SK-N-SH (cell line): ENCODE measurements at places on chromosomes 11 and 22. TPM values are rescaled to one million over a fixed set of nuclear protein-coding genes. Genes with fewer than 3 reads are reported as not detected.
A peak's percentile ranks its signal among the peaks of the same experiment; 100 is the strongest.

DNA sequence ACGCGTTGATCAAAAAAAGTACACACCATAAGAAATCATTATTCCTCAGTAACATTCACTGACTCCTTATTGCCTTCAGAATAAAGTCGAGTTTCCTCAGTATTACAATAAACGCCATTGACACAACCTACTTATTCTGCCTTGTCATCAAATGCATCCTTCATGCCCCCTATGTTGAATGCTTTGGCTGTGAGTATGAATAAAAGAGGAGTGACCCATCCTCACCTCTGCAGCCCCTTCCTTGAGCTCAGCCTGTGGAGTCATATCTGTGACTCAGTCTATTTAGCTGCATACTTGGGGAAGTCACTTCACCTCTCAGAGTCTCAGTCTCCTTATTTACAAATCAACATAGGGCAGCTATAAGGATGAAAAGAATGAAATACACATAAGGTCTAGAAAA is 65.1 kb downstream of the USP35 start:
- H3K36me3 ChIP-seq = peaks cover 11% of the 10 kb centered on the region
- peaks cover 15% of the 10 kb centered on the region; the same call in 1 of the 2 replicates for H3K4me1 ChIP-seq
- no peak for DNase-seq
- H3K4me3 ChIP-seq = no peak overlapping the region
- H3K27ac ChIP-seq = no peak overlapping the region

DNA sequence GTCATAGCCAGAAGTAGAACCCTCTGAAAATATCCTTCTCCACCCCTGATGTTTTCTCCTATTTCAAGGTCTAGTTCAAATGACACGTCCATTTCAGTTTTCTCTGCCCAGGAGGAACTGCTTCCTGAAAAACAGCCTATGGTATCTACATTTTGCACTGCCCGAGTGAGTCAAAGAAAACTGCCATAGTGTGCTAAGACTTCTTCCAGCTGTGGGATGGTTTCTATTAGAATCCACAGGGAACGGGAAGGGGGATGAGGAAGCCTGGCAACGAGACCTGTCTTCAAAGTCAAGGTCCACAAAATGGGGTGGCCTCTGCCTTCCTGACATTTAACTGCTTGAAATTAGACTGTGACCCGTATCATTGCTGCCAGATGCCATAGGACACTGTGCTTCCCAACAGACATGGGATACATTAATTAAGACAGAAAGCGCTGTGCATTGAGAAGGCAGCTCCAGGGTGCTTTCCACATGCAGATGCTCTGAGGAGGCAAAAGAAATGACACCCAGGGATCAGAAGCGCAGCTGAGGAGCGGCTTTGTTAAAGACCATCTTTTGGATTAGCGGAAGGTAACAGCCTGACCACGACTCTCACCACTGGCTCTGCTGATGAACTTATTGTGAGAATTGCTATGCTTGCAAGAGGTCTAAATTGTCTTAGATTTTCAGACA is 39.4 kb upstream of the NUP50 start:
- no peaks in the 10 kb centered on the region for H3K27me3 ChIP-seq
- no peak for DNase-seq

- no peak overlapping the region for H3K27ac ChIP-seq
- H3K27me3 ChIP-seq = no peaks in the 10 kb centered on the region
- DNase-seq = no peak
- no peak overlapping the region for H3K4me3 ChIP-seq
Observed at GRCh38 chr11:74004759-74005615, 3.9 kb downstream of the UCP3 start.

- no peak overlapping the region for H3K4me3 ChIP-seq
- no peak overlapping the region for H3K27ac ChIP-seq
- peaks cover 25% of the 10 kb centered on the region; the same call in 1 of the 2 replicates for H3K4me1 ChIP-seq
- H3K36me3 ChIP-seq = no peaks in the 10 kb centered on the region
- no peaks in the 10 kb centered on the region for H3K27me3 ChIP-seq
- no peak for DNase-seq
Observed at GRCh38 chr11:134047586-134047999, 21.3 kb upstream of the JAM3 start.

DNA sequence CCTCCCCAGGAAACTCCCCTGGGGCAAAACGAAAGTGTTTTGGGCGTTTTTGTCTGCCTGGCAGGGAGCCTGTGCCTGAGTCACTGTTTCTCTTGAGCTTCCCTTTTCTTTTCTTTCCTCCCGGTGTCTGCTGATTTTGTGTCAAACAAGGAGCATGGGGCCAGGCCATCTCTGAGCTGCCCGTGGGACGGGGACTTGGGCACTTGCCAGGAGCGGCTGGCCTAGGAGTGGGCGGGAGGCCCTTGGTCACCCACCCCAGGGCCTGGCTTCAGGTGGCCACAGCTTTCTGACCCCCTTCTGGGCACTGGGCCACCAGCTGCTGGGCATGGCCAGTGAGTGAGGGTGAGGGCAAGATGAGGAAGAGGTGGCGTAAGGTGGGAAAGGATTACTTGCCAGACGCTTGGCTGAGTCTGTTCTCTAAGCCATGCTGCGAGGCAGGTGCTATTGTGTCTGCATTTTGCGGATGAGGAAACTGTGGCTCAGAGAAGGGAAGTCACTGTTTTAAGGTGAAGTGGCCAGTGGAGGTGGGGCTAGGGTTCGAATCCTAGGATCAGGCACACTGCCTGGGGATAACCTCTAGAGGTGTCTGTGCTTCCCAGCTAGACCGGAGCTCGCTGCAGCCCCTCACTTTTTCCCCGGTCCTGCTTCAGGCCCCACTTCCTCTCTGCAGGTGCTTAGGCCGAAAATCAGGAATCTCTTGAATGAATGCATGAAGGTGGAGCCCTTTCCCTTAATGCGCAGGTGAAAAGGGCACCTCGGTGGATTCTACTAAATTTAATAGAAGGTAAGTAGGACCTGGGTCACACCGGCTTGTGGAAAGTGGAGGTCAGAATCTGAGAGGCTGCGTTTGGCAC is 7.8 kb upstream of the NFAM1 start:
- H3K36me3 ChIP-seq = no peaks in the 10 kb centered on the region
- H3K27me3 ChIP-seq = no peaks in the 10 kb centered on the region
- H3K27ac ChIP-seq = no peak overlapping the region
- H3K4me3 ChIP-seq = no peak overlapping the region
- no peak for DNase-seq

DNA sequence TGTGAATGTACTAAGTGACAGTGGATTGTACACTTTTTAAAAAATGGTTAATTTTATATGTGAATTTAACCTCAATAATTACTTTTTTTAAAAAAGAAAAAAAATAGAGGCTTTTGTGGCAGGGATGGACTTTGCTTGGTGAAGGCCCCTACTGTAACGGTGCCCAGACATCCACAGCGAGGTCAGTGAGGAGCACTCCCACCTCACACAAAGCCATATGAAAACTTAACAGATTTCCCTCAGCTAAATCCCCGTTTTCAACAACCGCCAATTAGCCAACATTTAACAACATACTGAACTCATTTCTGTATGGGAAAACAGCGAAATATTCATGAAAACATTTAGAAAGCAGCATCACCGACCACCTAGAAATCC is 642 bp upstream of the C11orf58 start:
- H3K4me1 ChIP-seq = peaks cover 8% of the 10 kb centered on the region
- peak; percentile 47 for DNase-seq
- peak overlapping the region; percentile 77 for H3K4me3 ChIP-seq
- peaks cover 15% of the 10 kb centered on the region for H3K36me3 ChIP-seq

- no peak overlapping the region for H3K27ac ChIP-seq
- H3K4me3 ChIP-seq = no peak overlapping the region
- H3K27me3 ChIP-seq = no peaks in the 10 kb centered on the region
- DNase-seq = no peak
- peaks cover 2% of the 10 kb centered on the region for H3K4me1 ChIP-seq
Observed at GRCh38 chr11:67163006-67163405, 43.9 kb downstream of the KDM2A start.

DNA sequence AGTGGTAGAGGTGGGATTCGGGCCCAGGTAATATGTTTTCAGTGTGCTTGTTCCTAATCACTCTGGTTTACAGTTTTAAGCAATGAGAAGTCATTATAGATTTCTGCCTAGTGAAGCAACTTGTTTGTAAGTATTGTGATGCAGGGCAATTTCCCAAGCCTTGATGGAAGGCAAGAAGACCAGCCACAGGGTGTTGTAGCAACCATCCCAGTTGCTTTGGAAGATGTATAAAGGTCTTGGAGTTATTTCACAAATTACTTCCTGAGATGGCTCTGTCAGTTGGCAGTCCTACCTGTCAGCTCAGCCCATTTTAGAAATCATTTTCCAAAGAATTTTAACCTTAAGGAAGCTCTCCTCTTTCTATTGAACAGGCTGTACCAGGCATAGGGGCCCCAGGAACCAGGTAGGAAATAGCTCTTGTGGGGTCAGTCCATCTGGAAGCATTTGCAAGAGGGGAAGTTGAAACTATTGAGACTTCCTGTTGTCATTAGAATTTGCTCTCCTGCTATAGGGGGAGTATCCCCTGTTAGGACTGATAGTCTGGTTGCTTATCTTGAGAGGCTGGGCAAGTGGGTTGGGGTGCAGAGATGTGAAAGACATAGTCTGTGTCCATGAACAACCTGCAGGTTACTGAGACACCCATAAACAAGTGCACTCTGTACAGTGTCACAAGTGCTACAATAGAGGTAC is 47.9 kb downstream of the STIM1 start:
- H3K36me3 ChIP-seq = no peaks in the 10 kb centered on the region
- H3K4me1 ChIP-seq = peaks cover 12% of the 10 kb centered on the region; the same call in 1 of the 2 replicates
- no peaks in the 10 kb centered on the region for H3K27me3 ChIP-seq
- H3K4me3 ChIP-seq = no peak overlapping the region
- H3K27ac ChIP-seq = no peak overlapping the region

DNA sequence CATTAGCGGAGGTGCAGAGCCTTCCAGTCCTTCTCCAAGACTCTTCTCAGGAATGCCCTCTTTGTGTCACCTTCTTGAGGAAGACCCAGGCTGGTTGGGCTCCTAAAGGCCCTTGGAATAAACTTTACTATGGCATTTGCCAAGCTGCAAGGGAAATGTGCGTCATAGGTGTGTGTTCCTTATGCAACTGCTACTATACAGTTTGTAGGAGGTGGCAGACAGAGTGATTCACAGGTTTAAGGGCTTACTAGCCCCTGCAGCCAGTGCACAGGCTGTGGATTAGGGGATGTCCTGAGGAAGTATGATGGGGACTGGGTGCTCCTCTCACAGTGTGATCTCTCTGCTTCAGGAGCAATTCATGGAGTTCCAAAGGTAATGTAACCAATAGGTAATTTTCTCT is 74.6 kb downstream of the TENM4 start:
- no peaks in the 10 kb centered on the region for H3K36me3 ChIP-seq
- DNase-seq = no peak
- H3K4me1 ChIP-seq = no peaks in the 10 kb centered on the region
- H3K27ac ChIP-seq = no peak overlapping the region
- H3K27me3 ChIP-seq = no peaks in the 10 kb centered on the region

DNA sequence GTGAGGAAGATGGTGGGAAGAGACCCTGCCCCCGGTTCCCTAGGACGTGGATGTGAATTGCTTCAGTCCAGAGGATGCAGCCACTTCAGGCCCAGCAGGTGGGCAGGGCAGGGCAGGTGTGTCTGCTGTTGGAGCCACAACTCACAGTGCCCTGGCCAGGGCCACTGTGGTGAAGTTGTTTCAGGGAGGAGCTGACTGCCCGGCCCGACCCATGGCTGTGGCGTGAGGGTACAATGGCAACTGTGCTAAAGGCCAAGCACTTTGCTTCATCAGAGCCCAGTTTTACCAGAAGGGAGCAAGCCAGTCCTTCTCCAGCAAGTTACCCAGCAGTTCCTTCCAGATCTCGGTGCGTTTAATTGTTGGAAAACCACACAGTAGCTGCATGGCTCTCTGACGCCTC is 1174.4 kb downstream of the BRD1 start:
- H3K27me3 ChIP-seq = no peaks in the 10 kb centered on the region
- H3K36me3 ChIP-seq = no peaks in the 10 kb centered on the region
- no peak overlapping the region for H3K4me3 ChIP-seq
- DNase-seq = no peak
- no peak overlapping the region for H3K27ac ChIP-seq
- peaks cover 3% of the 10 kb centered on the region; the same call in 1 of the 2 replicates for H3K4me1 ChIP-seq

DNA sequence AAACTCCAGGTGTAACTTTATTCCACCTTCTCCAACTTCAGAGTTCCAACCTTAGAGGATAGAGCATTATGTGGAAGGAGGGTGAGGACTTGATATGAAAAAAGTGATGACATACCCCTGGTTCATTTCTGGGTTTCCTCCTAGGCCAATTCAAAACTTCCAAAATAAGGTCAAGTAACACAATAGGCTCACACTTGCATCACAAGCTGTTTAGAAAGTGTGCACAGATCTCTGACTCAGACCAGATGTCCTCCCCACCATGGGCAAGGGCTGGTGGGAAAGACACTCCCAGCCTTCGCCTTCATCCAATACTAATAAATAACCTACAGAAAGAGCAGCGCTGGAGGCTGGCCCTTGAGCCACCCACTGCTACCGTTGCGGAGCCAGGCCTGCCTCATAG is 5.8 kb upstream of the BUD13 start:
- H3K27me3 ChIP-seq = no peaks in the 10 kb centered on the region
- no peak for DNase-seq
- H3K4me3 ChIP-seq = no peak overlapping the region
- no peak overlapping the region for H3K27ac ChIP-seq
- peaks cover 68% of the 10 kb centered on the region for H3K36me3 ChIP-seq

Gene GTF2H1
- polyA plus RNA-seq = 31.2 and 40.4 TPM in 2 replicates

Gene SAA4
- not detected in 2 replicates for polyA plus RNA-seq

Gene ILK
- polyA plus RNA-seq = 241 and 268 TPM in 2 replicates
